ENCODE measurements at places on chromosomes 12 and 14. TPM values are rescaled to one million over a fixed set of nuclear protein-coding genes. Genes with fewer than 3 reads are reported as not detected.

- no peak for DNase-seq
Measured at GRCh38 chr14:52077256-52077979, 8.6 kb upstream of the NID2 start.

DNA sequence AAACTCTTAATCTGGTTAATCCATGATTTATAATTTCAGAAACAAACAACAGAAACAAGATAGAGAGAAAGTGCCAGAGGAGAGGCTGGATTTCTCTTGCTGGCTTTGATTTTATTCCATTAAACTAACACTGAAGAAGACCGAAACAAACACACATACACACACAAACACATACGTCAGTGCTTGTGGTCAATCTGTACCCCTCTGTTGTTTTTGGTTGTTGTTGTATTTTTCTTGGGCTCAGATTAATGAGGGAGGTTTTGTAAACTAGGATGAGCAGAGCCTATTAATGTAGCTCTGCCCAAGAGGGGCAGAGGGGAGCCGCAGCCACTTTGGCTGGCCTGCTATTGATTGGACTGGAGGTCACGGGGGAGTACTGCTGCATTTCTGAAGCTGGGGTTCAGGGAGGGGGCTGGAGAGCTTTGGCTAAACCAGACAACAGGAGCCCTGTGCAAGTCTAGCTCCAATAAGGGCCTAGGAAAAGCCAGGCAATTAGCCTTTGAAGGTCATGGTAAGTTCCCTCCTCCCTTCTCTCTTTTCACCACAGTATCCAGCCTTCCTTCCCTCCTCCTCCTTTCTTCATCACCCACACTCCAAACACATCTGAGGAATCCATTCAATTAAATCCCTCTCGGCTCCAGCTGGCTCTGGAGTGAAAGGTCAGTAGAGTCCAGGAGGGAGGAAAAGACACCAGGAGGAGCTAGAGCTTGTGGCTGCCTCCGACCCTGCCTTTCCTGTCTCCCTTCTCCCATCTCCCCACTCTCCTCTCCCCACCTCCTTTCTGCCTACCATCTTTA lies 344.1 kb upstream of the LMO3 start:
- DNase-seq = no peak

GRCh38 chr12:62694632-62695031 lies 228.0 kb downstream of the MON2 start:
- no peak for DNase-seq

GRCh38 chr12:107103097-107103496 lies 9.7 kb upstream of the CRY1 start:
- DNase-seq = no peak

- DNase-seq = no peak
Measured at GRCh38 chr14:22713631-22713950, 52.9 kb upstream of the OXA1L start.

Gene KHNYN
- 28.0 TPM for total RNA-seq

All from myocyte (in vitro differentiated cells).